ENCODE measurements at places on chromosomes 5 and 9. TPM values are rescaled to one million over a fixed set of nuclear protein-coding genes. Genes with fewer than 3 reads are reported as not detected.

FKTN gene
- 32.6 TPM for total RNA-seq

CCNO gene
- not detected for total RNA-seq

GLRA1 gene
- not detected for total RNA-seq

HINT2 gene
- 23.8 TPM for total RNA-seq

CDKN2B-AS1 gene
- not detected for total RNA-seq

GRCh38 chr5:95554331-95554646 is 488 bp downstream of the SKIC3 start:
- DNase-seq = no peak

GRCh38 chr5:55601204-55601618 is 66.4 kb upstream of the PLPP1 start:
- DNase-seq = no peak

DNA sequence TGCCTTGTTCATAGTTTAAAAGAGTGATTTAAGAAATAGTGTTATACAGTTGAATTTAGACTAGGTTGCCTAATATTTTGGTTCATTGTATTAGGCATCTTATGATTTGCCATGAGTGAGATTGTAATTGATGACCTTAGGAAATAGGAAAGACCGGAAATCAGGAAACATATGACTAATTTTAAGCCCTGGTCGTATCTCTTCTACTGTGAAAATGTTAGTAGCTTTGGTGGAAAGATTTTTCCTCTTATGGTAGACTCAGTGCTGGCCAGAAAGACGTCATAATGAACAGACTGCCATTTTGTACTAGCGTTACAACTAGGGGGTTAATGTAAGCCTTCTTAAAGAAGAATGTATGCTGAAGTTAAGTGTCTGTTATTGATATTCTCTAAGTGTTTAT is 21.7 kb downstream of the SMARCA2 start:
- DNase-seq = no peak

DNA sequence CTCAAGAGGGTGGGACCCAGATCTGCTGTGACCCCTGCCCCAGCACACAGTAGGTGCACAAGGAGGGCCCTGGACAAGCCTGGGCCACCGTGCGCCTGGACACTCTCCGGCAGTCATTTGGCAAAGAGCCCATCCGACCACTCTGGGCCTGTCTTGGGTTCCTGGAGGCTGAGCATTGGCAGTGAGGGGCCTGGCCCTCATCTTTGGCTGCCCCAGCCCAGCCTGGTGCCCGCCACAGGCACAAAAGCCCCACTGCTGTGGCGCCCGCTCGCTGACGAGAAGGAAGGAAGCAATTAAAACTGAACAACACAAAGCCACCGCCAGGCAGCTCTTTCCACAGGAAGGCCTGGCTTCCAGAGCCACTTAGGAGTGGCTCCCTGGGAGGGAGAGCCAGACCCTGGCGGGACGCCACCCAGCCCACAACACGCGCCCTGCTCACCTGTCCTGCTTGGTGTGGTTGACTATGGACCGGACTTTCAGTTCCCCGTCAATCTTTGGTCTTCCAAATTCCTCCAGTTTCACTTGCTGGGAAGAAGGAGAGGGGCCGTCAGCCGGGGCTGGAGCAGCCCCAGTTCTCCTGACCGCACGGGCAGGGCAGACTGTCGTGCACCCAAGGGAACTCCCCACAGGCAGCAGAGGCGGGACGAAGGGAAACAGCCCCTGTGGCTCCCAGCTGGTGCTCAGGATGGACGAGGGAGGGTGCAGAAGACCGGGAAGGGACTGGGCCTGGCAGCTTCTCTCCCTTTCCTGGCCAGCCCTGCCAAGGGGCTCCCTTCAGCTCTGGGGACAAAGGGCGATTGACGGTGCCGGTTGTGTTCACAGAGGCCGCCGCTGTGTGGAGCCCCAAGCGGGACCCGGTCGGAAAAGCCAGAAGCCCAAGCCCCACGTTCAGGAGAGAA is 50.9 kb upstream of the SARDH start:
- no peak for DNase-seq

- no peak for DNase-seq
Measured at GRCh38 chr5:1648806-1649205, 125.0 kb upstream of the LPCAT1 start.

DNA sequence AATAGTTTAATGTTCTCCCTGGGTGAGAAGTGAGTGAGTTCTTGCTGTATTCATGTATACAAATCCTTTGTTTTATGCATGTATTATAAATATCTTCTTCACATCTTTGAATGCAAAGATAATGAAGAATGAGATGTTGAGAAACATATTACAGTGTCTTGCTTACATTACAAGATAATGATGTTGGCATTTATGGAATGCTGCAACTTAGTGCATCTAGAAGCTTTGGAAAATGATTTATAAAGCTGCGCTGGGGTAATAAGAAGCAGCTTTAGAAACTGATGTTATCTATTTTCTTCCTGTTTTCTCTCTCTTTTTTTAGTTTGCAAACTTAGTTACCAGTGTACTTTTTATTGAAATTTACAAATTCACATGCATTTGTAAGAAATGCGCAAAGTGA is 673.4 kb downstream of the KCTD16 start:
- no peak for DNase-seq

GRCh38 chr5:37568893-37569292 is 189.8 kb downstream of the WDR70 start:
- no peak for DNase-seq

All from GM23338 (cell line).